ENCODE measurements at places on chromosomes 2 and 18.

- DNase-seq = no peak
These were observed 2071.3 kb upstream of the CELF4 start for GRCh38 chr18:39636931-39637330.

- DNase-seq = no peak
These were observed 9.8 kb upstream of the SCYGR1 start for GRCh38 chr2:227397562-227397961.

DNA sequence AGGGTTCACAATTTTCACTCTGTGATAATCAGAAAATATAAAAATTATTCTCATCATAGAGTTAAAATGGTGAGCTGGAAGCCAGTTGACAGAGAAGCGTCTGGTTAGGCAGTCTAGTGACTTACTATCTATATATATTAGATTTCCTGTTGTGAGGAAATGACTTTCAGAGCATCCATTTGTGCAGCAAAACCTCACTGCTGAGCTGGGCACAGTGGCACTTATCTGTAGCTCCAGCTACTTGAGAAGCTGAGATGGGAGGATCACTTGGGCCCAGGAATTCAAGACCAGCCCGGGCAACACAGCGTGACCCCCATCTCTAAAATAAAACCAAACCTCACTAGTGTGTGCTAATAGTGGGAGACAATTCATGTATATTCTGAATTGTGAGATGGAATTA is 7.2 kb upstream of the KIAA2012 start:
- DNase-seq = no peak

DNA sequence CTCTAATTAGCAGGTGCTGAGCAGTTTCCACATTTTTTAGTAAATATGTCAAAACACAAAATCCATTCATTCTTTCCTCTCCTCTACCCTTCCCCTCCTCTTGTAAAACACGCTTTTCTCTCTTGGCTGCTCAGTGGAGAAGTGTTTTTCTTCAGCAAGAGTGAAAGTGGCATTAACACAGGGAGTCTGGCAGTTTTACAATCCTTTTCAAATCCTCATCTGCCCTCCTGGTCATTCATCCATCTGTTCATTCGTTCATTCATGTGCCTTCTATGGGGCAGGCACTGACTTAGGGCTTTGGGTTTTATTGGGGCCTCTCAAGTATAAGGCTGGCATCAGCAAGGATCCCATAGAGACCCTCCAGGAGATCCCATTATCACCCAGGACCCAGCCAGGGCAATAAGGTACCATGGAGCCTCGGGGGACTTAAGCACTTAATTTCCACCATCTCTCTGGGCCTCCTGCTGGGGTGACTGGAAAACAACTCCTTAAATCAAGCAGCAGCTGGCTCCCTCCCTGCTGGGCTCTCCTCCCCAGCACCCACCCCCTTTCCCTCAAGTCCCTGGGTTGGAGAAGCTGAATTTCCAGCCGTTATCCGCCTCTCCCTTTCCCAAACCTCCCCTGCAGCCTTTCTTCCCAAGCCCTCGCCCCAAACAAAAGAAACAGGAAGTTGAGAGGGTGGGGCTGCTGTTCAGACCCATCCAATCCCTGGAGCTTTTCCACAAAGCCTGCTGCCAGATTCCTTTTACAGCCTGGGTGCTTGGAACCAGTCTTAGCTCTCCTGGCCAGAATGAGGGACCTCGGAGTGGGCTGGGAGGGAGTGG is 32.6 kb downstream of the MARCHF4 start:
- no peak for DNase-seq

DNA sequence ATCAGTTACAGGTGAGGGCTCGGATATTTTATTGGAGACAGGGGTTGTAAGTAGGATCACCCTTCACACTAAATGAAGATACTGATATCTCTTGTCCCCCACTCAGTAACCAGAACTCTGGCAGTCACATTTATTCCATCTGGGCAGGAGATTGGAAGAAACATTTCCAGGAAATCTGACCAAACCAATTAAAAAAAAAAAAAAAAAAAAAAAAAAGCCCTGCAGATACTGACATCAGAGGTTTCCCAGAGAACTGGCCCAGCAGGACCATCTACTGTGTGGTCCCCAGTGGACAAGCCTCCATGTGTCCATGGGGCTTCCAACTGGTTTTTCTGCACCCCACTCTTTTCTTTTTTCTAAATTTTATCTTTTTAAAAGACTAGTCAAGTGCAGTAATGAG is 41.3 kb downstream of the SH2D6 start:
- no peak for DNase-seq

DNA sequence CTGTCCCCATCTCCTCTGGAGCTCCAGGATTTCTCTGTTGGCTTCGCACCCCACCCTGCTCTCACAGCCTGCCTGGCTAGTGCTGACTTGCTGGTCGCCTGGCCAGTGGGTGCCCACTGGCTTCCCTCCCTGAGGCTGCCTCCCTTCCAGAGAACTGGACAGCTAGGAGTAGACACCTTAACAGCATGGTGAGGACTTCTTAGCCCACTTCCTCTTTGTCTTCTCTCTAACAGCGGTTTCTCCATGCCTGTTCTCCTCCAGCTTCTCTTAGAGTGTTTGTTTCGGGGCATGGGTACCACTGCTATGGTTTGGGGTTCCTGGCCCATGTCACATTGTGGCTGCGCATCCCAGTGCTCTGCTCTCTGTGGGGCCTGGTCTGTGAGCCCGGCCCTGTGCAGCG is 37.1 kb downstream of the ZNF532 start:
- DNase-seq = no peak

Measured in cortex of kidney (tissue), 1 donor.